Stimulated activated CD4-positive, alpha-beta T cell treated with anti-CD3 and anti-CD28 coated beads, Interleukin-4, amount 100 ng/mL, for 24 hours (primary cell): ENCODE measurements at places on chromosomes 7 and 10.

DNA sequence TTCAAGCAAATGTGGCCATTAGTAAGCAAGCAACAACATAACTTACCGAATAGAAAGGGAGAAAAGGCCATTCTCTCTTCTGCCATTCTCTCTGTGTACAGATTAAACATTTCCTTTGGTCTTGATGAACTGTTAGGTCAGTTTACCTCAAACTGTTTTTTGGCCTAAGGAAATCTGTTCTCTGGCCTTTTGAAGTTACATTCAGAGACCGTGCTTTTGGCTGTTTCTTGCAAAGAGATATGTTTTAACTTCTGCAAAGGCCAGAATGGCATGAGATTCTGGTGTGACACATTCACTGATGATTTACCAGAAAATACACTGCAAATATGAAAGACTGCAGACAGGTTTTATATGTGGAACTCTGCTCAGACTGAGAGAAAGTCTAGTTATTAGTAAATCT, 22.2 kb downstream of the AHR start:
- DNase-seq = no peak

- no peak for DNase-seq
These were observed 90.0 kb upstream of the IGFBP3 start for GRCh38 chr7:46011059-46011458.

- no peak for DNase-seq
These were observed 175.8 kb upstream of the PRKCQ start for GRCh38 chr10:6755781-6756460.

- no peak for DNase-seq
These were observed 243.6 kb upstream of the NFE2L3 start for GRCh38 chr7:25908154-25908949.

DNA sequence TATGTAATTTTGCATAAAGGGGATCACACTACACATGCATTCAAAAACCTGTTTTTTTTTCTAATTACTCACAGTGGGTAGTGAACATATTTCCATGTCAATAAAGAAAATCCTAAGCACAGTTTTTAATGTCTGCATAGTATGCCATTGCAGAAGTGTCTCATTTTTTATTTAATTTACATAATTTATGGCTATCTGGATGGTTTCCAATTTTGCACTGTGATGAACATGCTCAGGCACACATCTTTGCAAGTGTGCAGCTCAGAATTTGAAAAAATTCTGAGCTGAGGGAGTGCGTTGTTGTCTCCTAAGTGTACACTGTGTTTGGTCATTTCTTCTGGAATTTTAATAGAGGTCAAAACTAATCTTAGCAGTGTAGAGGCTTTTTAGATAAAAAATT, 2.2 kb downstream of the NPFFR1 start:
- DNase-seq = no peak

DNA sequence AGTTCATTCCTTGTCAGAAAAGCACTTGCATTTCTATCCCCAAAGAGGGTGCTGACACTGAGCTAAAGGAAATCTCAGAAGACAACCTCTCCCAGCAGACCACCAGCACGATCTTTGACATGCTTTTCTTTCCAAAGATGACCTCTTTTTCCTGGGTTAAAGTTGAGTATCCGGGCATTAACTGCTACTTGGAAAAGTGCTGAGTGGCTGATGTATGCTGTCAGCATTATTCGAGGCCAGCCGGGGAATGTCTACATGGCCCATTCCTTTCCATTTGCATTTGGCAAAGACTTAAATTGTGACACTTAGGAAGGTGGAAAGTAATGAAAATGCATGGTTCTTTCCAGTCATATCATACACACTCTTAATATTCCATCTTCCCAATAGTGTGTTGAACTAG, 90.6 kb upstream of the SKAP2 start:
- no peak for DNase-seq

- no peak for DNase-seq
These were observed 62.8 kb upstream of the CUX1 start for GRCh38 chr7:101754424-101755159.

GRCh38 chr7:101494602-101495329, 132.1 kb downstream of the COL26A1 start:
- DNase-seq = no peak

GRCh38 chr10:101244321-101245050, 15.2 kb upstream of the LBX1 start:
- DNase-seq = no peak

DNA sequence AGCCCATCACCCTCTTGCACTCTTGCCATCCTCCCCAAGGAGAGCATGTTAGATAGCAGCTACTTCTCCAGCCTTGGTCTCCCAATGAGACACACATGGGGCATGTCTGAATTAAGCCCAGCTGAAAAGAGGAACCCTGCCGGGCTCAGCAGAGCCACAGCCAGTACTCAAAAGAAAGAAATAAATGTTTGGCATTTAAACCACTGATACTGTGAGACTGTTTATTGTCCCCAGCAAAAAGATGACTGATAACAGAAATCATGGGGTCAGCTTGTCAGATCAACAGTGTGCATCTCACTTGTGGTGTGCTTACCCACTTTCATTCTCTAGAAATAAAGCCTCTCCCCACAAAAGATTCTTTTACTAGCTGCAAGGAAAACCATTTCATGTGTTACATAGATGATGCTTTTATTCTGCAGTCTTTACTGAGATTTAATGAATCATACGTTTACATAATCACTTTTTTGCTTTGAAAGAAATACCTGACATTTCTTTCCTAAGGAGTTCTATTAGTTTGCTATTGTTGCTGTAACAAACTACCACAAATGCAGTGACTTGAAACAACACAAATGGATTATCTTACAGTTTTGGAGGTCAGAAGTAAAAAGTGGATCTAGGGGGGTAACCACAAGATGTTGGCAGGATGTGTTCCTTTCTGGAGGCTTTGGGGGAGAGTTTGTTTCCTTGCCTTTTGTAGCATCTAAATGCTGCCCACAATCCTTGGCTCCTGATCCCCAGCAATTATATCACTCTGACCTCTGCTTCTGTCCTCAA, 20.9 kb downstream of the ANKRD7 start:
- DNase-seq = no peak

GRCh38 chr10:26243351-26243720, 26.8 kb downstream of the GAD2 start:
- DNase-seq = no peak

GRCh38 chr7:56578612-56579011, 462.4 kb upstream of the NUPR2 start:
- no peak for DNase-seq

- no peak for DNase-seq
These were observed 323.4 kb downstream of the WDR37 start for GRCh38 chr10:1379601-1380000.

DNA sequence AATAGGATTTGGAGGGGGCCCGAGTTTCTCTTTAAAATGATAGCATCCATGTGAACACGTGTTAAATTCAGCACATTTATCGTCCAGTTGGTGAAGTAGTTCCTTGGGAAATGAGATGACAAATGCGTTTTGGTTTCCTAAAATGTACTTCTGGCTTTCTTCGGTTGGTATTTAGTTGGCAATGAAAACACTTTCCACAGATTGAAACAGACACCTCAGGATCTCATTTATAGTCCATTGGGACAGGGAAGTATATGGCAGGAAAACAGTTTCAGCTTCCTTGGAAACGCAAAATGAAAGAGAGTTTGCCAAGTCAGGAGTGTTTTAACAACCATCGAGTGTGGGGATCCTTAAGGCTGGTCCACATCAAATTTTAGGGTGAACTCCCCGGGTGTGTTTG, 19.4 kb upstream of the LYZL1 start:
- DNase-seq = no peak

- peak; percentile 8 for DNase-seq
These were observed 1000.7 kb upstream of the LRRN3 start for GRCh38 chr7:110090110-110090820.

- no peak for DNase-seq
These were observed 228.3 kb downstream of the BUB3 start for GRCh38 chr10:123382491-123382890.

- DNase-seq = no peak
These were observed 53.8 kb upstream of the CPXM2 start for GRCh38 chr10:123945325-123945920.

GRCh38 chr7:2040893-2041270, 191.9 kb downstream of the MAD1L1 start:
- no peak for DNase-seq

DNA sequence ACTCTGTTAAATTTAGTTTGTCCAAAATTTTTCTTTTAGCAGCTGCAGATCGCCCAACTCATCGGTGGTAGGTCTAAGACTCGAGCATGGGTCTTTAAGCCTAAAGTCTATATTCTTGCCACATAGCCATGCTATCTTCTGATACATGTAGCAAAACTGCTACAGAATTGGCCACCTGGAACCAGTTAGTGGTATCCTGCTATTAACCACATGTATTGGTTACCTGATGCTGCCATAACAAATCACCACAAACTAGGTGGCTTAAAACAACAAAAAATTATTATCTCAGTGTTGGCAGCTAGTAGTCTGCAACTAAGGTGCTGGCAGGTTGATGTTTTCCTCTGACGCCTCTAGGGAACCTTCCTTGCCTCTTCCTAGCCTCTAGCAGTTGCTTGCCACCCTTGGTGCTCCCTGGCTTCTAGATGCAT, 96.7 kb upstream of the PIK3CG start:
- DNase-seq = no peak

GRCh38 chr7:151137076-151137675, 30.3 kb downstream of the GBX1 start:
- DNase-seq = no peak

DNA sequence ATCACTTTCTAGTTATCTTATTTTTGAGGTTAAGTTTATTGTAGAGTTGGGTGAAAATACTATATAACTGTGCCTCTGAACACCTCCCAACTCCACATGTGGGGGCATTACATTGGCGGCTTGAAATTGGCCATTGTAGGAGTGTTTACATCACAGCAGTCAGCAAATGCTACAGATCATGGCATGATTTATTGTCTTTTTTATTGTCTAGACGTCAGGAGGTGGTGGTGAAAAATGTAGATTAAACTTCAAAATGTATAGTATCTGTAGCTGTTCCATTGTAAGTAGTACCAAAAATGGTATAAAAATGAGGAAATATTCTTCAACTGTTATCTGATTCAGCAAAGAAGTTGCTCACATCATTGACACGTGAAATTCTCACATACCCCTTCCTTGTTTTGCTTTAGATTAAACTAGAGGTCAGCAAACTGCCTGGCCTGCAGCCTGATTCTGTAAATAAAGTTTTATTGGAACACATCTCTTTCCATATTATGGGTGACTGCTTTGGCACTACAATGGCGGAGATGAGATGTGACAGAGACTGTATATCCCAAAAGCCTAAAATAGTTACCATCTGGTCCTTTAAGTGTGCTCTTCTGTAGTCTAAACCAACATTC, 35.0 kb downstream of the TAF3 start:
- DNase-seq = no peak

DNA sequence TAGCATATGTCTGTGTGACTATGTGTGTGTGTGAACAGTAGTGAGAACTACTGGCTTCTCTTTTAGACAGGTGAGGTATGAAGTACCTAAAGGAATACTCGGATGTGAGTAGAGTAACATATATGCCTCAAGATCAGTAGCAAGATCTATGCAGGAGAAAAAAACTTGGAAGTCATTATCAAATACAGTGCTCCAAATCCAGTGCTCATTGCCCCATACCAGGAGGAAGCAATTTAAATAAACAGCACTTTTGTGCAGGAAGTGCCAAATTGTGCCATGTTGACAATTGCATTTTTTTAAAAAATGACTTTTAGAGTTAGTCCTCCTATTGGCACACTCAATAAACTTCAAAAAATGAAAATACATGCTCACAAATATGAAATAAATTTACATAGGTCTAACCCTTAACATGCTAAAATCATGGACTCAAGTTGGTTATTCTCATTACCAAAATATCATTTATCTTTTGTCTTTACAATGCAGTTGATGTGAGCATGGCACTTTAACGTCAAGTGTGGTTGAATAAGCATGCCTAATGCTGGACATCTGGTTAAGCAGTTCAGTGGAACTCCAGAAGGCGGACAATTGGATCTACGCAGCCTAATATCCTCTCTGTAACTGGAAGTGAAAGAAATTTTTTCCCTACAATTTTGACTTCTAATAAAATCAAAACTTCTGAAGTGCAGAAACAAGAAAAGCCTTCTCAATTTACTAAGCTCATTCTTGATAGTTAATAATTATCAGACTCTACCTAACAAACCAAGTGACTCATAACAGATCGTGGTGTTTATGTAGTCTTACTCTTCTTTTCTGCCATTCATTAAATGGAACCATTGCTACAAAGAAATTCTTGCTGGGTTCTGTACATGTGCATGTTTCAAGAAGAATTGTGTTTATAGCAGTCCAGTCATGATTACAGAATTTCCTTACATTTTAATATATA, 195.2 kb downstream of the MDFIC start:
- DNase-seq = no peak

DNA sequence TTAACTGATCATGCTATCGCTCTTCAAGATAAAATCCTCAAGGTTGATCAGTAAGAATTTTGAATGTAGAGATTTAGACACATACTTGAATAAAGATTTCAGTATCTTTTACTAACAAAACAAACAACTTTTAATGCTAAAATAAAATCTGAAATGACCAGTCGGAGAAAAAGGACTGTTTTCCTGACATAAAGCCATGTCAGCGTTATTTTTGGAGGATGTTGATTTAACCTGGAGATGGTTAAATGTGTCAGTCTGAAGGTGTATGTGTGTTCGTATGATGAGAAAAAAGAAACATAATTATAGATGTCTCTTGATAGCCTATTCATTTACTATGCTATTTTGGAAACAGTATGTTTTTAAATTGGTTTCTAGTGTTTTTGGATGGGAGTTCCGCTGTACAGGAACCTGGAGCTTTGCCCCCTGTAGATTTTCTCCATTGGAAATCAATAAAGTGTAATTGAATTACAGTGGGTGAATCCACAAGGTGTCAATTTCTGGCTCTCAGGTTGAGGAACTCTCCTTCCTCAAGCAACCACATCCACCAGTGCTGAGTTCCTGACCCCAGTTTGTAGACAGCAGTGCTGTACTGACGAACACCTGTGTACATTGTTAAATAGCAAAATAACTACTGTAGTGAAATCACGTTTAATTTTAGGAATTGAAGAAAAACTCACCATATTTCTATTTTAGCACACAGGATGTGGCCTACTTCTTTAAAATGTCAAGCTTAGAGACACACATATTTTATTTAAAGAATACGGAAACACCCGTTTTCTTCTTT, 670.1 kb downstream of the MAGI2 start:
- no peak for DNase-seq

GRCh38 chr10:131350660-131351059, 39.1 kb upstream of the TCERG1L start:
- DNase-seq = no peak
